ENCODE measurements at places on chromosomes 16 and 17. TPM values are rescaled to one million over a fixed set of nuclear protein-coding genes. Genes with fewer than 3 reads are reported as not detected.

- no peak for DNase-seq
Observed at GRCh38 chr16:4332623-4333307, 16.9 kb downstream of the GLIS2 start.

- DNase-seq: no peak
Observed at GRCh38 chr16:77450790-77451487, 16.1 kb upstream of the ADAMTS18 start.

GRCh38 chr17:17304521-17304985, 1.4 kb downstream of the NT5M start:
- no peak for DNase-seq

Gene TVP23C
- total RNA-seq: 22.1 TPM

Data from osteocyte (in vitro differentiated cells).